ENCODE measurements at places on chromosomes 2 and 18.
A peak's percentile ranks its signal among the peaks of the same experiment; 100 is the strongest.

DNA sequence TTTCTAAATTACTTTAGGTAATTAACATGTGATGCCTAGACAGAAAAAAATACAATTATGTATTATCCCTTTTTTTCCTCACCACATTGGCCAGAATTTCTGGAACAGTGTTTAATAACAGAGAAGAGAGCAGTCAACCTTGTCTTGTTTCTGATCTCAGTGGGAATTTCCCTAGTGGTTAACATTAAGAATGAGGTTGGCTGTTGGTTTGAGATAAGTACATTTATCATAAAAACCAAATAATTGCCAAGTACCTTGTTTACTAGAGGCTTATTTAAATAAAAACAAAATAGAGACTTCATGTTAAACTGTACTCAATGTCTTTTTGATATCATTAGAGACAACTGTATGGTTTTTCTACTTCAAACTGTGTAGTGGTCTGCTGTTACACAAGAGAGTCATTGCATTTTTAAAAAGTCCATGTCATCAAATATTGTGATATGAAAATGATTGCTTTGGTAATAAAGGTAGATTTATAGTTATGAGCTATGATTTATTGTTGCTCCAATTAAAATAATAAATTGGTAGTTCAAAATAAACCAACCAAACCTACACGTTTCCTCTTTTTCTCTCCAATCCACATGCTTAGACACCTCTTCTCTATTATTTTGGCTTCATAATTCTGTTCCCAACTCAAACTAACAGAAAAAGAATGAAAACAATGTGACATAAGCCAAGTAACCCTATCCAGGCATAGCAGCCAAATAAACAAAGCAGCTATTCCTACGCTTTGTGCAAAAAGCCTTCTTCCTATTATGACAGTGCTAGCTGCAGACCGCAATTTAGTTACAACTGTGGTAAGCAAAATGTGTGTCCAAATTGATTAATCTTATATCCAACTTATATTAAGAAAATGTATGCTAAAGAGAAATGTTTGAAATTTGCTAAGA lies 20.9 kb upstream of the TANK start:
- DNase-seq = peak; percentile 48

GRCh38 chr2:142694282-142694681 lies 183.2 kb upstream of the KYNU start:
- DNase-seq = no peak

DNA sequence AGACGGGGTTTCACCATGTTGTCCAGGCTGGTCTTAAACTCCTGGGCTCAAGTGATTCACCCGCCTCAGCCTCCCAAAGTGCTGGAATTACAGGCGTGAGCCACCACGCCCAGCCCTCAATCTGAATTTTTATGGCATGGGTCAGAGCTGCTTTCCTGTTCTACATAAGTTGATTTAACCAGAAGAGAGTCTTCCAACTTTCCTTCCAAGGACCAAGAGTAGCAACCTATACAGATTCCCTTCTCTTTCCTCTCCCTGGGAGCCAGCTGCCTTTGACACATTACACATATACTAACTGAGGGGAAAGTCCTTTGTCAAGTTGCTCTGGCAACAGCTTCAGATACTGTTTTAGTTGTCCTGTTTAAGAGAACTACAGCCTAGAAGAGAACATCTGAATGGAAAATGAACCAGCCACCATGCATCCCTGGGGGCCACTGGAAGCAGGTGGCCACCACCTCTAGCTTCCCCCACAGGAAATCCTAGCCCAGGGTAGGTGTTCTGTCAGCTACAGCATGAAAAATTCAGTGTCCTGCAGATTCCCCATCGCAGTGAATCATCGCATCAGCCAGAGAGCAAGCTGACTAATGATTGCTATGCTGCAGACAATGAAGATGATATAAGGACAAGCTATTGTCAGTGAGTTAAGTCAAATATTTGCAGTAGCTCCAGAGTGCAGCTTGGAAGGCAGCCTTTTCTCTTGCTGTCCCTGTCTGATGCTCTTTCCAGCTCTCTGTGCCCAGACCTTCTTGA lies 62.9 kb downstream of the POMC start:
- peak; percentile 19 for DNase-seq

GRCh38 chr2:144501118-144501517 lies 18.8 kb downstream of the ZEB2 start:
- peak; percentile 68 for DNase-seq

DNA sequence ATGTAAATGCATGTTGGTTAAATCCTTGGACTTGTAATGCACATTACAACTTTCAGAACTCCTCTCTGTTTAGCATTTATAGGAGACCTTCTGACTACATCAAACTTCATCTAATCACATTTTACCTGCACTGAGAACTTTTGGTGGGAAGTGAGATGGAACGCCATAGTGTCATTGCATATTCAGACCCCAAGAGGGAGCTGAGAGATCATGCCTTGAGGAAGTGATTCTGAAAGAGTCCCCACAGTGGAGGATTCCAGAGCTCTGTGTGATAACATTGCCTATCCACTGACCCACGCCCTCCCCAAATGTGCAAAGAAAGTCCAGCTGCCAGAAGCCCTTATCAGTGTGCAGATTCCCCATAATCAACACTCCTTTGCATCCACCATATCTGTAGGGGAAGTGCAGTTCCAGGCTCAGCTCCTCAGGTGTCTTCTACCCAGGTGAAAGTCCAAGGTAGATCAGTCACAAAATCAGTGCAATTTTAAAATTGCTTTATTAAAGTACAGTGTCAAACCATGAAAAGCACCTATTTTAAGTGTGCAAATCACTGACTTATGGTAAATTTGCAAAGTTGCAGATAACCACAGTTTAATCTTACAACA lies 212.4 kb downstream of the RPIA start:
- peak; percentile 39 for DNase-seq

DNA sequence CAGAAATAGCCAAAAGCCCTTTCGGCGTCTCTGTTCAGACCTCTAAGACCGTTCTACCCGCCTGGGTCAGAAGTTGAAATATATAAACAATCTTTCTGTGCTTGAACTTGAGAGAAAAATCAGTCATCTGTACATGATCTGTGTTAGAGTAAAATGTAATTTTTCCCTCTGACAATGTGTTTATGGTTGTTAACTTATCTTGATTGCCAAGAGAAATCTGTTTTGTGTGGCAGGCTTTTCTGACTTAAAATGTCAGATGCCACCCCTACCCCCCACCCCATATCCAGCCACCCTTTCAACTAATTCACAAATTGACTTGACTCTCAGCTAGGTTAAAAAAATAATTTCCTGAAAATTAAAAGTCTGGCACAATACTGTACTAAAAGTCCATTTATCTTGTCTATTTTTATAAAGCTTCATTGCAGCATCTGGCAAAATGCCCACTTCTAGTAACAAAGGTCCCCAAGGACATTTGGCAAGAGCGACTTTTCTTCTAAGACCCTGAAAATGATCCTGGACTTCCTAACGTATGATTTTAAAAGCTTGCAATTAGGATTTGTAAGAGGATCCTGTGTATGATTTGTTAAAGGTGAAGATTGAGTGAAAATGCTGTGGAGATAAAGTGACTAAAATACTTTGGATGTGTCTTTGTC lies 304.2 kb downstream of the EPHA4 start:
- DNase-seq = no peak

GRCh38 chr2:71780162-71780561 lies 326.8 kb downstream of the DYSF start:
- no peak for DNase-seq

DNA sequence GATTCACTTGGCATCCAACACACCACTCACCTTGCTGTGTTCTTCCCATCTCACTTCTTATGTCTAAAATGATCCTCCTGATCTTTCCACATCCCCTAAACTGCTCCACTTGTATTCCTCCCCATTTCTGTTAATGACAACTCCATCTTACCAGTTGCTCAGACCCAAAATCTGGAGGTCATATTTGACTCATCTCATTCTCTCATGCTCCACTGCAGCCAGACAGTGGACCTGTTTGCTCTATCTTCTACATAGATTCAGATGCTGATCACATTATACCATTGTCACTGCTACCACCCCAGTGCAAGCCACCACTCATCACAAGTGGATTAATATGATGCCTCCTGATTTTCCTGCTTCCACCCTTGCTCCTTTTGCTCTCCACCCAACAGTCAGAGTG lies 7.9 kb upstream of the NABP1 start:
- no peak for DNase-seq

GRCh38 chr2:238345297-238345968 lies 25.1 kb downstream of the TRAF3IP1 start:
- DNase-seq = no peak

DNA sequence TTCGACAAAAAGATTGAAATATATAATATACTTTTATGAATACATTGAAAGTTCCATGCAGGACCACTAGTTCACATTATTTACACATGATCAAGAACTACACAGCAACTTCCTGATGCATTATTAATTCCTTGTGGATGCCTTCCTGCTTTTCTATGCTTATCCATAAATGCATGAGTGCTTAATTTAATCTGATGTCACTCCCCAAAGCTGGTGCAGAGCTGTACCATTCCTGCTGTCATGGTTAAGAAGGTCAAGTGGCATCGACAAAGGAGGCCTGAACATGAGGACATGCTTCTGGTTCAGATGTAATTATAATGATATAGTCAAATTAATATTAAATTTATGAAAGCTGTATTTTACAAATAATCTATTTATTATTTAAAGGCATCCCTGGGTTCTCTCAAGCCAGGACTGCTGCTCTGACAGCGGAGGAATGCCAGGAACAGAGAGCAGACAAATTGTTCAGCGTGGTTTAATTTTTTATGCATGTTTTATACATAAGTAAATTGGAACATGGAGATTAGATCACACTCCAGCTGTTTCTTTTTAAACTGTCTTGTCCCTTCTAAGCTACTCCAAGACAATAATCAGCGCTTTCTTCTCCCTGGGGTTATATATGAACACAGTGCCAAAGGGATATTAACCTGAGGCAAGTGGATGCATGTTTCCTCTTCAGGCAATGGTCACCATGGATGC lies 307.3 kb upstream of the CNTNAP5 start:
- DNase-seq = no peak

DNA sequence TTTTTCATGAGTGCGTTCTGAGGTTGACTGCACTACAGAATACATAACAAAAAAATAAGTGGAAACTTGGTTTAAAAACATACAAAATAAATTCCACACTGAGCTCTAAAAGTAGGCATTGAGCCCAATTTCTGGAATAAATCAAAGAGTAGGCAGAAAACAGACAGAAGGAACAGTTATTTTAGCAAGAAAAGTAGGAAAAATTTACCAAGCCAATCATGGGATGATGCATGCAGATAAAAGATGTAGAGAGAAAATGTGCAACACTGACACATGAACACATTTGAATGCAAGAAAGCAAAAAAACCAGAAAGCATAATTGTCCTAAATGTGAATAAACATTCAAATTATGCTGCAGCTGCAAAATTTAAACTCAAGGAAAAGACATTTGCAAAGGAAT lies 308.3 kb downstream of the DLGAP1 start:
- no peak for DNase-seq
